ENCODE measurements at places on chromosomes 2 and 18.

DNA sequence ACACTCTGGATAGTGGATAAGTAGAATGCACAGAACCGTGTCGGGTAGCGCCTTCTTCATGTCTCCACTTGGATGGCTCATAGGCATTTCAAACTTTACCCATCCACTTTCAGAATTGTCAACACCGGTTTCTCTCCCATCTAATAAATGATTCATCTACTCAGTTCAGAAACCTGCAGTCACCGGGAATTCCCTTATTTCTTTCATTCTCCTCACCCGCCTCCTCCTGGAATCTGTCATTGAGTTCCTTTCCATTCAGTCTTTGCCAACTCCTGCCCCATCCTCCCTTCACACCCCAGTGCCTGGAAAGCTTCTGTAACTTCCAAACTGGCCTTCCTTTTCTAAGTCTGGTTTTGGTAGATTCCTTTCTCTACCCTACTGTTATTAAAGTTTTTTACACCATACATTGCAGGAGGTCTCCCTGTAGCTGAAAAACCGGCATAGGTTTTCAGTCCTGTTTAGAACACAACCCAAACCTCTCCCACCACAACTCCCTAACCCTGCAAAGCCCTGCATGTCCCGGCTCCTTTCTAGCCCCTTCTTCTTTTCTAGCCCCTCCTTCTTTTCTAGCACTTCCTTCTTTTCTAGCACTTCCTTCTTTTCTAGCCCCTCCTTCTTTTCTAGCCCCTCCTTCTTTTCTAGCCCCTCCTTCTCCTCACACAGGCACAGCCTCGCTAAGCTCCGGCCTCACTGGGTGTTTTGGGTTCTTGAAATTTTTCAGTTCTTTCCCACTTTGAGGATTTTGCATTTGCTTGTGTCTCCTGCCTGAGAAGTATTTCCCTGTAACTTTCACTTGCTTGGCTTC lies 133.9 kb upstream of the KLHL14 start:
- no peak for DNase-seq

DNA sequence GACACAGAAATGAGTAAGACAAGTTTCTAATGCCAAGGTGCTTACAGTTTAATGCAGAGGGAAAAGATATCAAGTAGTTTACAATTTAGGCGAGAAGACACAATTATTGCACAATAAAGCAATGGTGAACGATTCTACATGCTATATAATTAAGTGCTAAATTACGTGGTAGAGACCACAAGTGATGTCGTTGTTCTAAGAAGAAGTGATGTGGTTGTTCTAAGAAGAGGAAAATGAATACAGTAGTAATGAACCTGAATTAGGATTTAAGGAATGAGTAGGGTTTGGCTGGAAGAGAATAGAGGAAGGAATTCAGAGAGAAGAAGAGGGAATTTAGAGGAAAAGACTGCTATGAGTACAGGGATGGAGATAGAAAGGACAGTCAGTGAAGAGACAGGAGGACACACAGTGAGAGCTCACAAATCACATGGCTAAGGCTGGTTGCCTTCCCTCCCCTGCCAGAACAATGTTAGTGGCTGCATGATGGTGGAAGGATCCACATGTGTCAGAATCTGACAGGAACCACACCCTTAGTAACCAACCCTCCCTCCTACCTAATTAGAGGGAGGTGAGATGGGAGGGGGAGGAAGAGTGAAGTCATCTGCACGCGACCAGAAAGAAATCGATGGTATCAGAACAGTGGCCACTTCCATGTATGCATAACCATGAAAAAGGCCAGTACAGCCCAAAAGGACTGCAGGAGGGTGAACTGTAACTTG lies 44.7 kb downstream of the M1AP start:
- no peak for DNase-seq

GRCh38 chr2:46943881-46944798 lies 28.5 kb upstream of the MCFD2 start:
- DNase-seq: no peak

GRCh38 chr18:1998121-1998520 lies 573.2 kb downstream of the METTL4 start:
- DNase-seq: no peak

- DNase-seq: no peak
Observed at GRCh38 chr2:200340508-200341224, 34.2 kb downstream of the SPATS2L start.

All from renal pelvis (tissue), 12 donors.